ENCODE measurements at places on chromosomes 7 and 10.

DNA sequence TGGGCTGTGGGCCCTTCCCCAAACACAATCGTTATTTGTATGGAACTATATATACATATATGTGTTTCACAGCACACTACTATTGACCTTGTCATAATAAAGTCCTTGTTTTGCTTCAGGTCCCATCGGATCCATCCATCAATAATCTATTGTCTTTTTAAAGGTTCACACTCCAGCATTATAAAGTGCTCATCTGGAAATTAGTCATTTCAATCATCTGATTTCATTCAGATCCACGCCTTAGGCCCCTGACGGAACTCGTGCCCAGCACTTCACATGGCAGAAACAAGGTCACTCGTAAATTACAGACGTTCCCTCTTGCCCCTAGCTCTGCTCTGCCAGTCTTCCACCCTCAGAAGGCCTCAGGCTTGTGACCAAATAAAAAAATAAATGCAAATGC lies 133.1 kb upstream of the PPP2R2D start:
- DNase-seq = no peak

GRCh38 chr10:26647602-26648244 lies 49.8 kb upstream of the PDSS1 start:
- DNase-seq = no peak

DNA sequence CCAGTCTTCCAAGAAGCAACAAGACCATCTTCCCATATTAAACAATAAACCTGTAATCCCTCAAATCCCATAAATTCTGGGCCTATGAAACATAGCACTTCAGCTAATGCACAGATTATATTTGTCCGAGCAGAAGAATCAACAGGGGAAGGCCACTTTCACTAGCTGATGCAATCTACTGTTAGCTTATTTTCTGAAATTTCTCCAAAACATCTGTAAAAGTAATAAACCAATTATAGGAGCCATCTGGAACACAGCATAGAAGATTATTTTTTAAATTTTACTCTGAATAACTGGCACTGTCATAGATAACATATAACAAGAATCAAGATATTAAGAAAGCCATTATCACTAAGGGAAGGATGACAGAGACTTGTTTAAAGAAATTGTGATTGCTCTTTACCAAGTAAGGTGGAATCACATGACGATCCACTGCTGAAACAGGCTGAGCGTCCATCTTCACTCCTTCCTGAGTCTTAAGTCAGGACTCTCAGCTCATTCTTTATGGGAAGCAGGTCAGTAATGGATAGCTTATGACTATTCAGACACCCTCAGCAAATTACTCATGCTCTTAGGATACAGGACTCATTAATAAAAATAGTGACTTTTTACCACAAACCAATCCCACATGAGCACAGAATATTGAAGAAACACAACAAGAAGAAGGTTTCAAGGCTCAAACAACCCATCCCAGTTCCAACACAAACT lies 719.5 kb downstream of the XPNPEP1 start:
- DNase-seq = no peak

- no peak for DNase-seq
Measured at GRCh38 chr7:98753989-98754479, 115.8 kb downstream of the TMEM130 start.

DNA sequence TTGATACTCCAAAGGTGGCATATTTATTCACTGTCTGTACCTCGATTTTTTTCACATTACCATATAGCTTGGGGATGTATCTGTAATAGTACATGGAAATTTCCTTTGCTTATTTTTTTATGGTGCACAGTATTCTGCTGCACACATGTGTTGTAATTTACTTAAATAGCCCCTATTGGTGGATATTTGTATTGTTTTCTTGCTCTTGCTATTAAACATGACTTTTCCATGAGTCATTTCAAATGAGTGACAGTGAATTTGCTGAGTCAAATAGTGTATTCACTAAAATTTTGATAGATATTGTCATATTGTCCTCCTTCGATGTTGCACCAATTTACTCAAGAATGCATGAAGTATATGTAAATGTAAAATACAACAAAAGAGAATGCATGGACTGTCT lies 122.7 kb upstream of the STEAP4 start:
- DNase-seq = no peak

DNA sequence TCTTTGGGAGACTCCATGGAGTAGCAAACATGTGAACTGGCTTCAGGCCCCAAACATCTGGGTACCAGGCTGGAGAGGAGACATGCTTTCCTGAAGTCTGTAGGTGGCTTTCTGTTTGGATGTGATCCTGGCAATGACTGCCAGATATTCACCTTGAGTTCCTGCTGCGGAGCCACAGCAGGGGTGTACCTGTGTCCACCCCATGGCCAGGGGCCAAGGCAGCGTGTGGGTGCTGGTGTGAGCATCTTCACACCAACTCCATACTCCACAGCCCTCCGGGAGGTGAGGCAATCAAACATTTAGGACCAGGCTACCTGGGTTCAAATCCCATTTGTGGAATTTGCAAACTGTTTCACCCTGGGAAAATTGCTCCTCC lies 113.0 kb downstream of the ADCY1 start:
- DNase-seq = peak; percentile 34

GRCh38 chr10:34698979-34699378 lies 116.1 kb downstream of the PARD3 start:
- no peak for DNase-seq

DNA sequence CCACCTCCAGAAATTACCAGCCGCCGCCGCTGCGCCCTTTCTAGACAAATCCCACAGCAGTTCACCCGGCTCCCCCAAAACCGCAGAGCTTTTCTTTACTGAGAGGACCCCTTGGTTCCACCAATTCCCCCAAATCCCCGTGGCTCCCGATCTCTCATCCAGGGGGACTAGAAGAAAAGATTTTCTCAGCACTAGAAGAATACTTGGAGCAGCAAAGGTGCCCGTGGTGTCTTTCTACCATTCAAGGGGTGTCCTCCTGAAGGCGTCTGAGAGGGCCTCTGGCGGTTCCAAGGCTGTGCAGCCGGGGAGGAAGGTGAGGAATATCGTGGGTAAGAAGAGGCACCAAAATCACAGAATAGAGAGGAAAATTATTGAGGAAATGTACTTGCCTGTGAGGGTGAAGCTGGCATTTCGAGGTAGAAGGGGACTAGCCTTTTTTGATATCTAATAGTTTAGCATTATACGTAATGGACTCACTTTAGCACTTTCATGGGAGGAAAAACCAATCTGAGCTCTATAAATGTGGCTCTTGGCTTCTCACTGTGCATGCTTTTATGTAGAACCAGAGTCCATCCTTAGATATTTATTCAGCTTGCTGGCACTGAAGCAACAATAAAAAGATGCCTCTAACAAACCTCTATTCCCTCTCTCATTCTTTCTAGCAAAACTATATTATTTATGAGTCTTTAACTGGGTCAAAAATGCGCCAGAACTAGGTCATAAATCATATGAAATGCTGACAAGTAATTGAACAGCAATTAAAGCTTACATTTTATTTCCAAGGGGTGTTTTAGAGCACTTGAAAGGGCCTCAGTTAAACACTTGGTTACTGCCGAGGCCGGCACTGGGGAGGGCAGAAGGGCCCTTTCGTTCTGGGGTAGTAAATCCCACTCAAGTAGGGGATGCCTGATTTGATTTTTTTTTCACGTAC lies 13.8 kb upstream of the HOXA2 start:
- DNase-seq = no peak

GRCh38 chr7:27164367-27165088 lies 809 bp downstream of the HOXA9 start:
- DNase-seq = no peak

DNA sequence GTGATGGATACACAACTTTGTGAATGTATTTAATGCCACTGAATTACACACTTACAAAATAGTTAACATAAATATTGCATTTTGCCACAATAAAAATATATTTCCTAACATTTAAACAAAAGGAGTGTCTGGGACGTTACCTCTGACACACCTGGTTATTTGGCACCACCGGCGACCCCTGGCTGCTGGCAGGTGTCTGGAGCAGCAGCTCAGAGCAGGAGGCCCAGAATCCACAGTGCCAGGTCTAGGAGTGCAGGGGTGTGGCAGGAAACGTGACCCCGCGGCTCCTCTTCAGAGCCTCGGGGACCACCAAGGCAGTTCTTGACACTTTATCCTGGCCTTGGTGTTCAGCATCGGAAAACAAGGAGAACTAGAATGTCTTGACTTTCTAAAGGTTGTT lies 46.3 kb downstream of the MGMT start:
- no peak for DNase-seq

DNA sequence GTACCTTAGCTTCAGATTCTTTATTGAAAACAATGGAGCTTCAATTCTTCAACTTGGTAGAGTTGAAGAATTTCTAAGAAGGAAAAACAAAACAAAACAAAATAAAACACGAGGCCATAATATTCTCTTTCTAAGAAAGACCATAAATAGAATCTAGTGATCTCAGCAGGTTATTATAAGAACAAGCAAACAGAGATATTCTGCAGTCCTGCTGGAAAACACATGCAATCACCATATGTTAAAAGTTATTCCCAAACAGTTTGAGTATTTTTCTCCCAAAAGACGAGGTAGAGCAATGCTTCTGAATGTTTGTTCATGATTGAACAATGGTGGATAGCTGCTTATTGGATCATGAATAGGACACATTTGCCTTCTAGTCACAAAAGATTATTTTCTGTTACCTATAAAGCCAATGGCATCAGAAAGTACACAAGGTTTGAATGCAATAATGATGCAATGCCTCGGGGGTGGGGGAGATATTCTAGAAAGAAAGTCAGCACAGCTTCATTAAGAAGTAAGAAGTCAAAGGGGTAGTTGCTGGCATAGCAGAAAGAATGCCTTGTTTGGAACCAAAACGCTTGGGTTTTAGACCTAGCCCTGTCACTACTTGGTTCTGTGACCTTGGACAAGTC lies 59.3 kb downstream of the CREB3L2 start:
- DNase-seq = no peak

DNA sequence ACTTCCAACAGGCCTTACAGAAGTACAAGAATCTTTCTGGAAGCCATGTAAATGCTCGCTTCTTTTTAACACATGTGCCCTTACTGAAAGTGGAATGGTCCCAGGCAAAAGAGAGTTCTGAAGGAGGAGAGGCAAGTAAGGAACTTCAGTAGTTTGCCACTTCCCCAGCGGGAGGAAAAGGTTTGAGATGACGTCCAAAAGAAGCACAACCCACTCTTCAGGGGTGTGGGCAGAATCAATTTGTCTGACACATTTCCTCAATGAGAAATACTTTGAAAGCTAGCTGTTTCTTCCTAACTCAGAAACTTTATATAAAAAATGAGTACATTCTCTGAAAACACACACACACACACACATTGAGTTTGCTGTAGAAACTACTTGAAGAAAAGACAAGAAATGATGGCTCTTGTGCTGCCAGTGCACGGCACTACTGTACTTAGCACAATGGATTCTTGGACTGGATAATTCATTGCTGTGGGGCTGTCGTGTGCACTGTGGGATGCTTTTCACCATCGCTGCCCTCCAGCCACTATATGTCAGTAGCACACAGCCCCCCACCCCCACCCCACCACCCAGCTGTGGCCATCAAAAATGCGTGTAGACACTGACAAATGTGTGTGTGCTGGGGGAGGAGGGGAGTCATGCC lies 183.0 kb downstream of the SRPK2 start:
- peak; percentile 78 for DNase-seq

DNA sequence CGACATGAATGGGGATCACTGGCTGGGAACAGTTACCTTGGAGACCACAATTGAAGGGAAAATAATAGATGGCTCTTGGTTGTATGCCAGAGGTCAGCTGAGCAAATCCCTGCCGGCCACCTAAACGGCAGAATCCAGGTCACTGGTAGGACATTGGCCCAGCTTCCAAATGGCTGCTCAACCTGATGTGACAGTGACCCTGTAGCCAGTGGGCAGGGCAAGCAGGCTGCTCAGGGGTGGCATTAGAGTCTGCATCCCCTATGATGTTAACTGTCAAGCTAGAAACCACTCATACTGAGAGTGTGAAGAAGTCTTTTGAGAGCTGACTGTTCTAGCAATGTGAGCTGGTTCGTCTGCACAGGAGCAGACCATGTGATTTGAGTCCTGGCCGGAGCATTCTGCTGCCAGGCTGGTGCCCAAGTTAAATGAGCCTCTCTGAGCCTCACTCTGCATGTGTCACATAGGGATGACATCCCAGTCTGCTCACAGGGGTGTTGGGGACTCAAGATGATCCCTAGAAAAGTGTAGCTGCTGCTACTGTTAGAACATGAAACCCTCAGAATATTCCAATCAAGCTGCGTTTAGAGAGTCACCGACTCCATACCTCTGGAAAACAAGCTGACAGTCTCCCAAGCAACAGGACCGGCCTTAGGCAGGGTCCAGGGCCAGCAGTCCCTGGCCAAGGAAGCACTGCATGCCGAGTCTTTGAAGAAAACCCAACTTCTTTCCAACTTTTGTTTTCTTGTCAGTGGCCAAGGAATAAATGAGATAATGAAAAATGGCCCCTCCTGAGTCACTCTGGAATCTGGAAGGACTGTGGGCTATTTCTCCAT lies 69.7 kb downstream of the VWA2 start:
- DNase-seq = no peak

DNA sequence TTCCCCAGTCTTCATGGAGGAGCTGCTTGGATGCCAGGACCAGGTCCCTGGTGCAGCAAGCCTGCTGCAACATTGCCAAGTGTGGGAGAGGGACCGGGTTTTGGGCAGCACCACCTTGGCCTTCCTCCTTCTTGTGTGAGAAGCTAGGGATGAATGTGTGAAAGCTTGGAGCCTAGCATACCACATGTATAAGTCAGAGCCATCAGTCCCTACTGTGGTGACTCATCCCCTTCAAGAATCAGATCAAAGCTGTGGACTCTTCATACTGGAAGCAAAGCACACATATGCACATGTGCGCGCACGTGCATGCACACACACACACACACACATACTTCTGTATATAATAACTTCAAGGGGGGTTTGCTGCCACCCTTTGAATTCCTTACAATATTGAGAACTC lies 527.8 kb downstream of the LRMDA start:
- DNase-seq = no peak

GRCh38 chr7:38178695-38179344 lies 775 bp downstream of the STARD3NL start:
- DNase-seq = no peak

- peak; percentile 63 for DNase-seq
Measured at GRCh38 chr7:139673230-139673629, 104.6 kb downstream of the HIPK2 start.

- no peak for DNase-seq
Measured at GRCh38 chr7:47197486-47197885, 384.4 kb downstream of the TNS3 start.

DNA sequence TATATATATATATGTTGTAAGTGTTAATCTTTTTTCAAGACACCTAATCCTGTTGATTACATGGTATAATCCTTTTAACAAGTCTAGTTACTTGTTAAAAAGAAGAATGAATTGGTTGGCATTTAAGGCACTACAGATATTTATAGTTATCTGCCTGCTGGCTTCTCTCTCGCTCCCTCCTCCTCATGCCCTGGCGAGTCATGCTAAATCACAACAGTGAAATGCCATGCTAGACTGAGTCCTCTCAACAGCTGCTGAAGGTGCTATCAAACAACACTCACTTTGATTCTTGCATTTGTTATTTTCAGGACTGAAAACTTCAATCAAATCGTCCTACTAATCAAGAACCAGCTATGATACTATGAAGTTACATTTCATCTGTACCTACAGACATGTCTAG lies 15.4 kb downstream of the NRAP start:
- no peak for DNase-seq

GRCh38 chr10:3064423-3064822 lies 2.9 kb upstream of the PFKP start:
- no peak for DNase-seq

GRCh38 chr10:84607523-84607922 lies 279.1 kb downstream of the CCSER2 start:
- DNase-seq = no peak
